ENCODE measurements at places on chromosomes 3 and 15.

DNA sequence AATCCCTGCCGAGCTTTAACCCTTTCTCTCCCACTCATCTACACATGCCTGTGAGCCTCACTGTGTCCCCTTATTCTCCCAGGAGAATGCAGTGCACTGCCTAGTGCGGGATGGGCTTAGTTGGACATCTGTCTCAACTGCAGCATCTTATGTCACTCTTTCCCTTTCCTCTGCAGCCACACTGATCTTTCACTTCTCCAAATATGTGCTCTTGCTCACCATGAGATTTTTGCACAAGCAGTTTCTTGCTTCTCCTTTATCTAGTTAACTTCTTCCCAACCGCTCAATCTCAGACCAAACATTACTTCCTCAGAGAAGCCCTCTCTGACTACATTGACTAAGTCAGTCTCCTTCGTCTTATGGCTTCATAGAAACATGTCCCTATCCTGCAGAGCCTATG, 292.3 kb downstream of the KBTBD8 start:
- DNase-seq = no peak

- no peak for DNase-seq
These were observed 76.8 kb downstream of the SMAD3 start for GRCh38 chr15:67142092-67142766.

- DNase-seq = no peak
These were observed 147.6 kb upstream of the NR2F2 start for GRCh38 chr15:96182736-96183513.

GRCh38 chr15:40595773-40596172, 1.7 kb downstream of the KNL1 start:
- DNase-seq = no peak

Data from activated CD4-positive, alpha-beta T cell treated with anti-CD3 and anti-CD28 coated beads, Interleukin-2, Interleukin-4, amounts not matched to agents 100 ng/mL and 50 ng/mL, durations not matched to agents 16 hours and 8 hours (primary cell).